ENCODE measurements at places on chromosomes 12 and 14.
A peak's percentile ranks its signal among the peaks of the same experiment; 100 is the strongest.

GRCh38 chr12:28374556-28374955 is 184.3 kb downstream of the CCDC91 start:
- DNase-seq: no peak

DNA sequence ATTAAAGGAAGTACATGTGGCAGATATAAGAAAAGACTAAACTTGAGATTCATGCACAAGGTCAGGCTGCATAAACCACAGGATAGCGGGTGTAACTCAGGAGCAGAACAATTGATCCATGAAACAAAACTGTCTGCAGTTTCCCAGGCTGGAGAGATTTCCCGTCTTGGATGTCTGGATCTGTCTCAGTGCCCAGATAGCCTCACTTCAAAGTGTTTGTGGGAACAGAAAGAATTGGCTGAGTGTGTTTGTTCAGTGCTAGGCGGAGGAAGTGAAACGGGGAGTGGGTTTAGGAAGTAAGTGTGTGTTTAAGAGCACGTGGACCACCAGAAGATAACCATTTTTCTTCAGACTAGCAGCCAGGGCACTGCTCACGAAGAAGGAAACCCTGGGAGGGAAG is 1.4 kb upstream of the RNASE10 start:
- DNase-seq: no peak

DNA sequence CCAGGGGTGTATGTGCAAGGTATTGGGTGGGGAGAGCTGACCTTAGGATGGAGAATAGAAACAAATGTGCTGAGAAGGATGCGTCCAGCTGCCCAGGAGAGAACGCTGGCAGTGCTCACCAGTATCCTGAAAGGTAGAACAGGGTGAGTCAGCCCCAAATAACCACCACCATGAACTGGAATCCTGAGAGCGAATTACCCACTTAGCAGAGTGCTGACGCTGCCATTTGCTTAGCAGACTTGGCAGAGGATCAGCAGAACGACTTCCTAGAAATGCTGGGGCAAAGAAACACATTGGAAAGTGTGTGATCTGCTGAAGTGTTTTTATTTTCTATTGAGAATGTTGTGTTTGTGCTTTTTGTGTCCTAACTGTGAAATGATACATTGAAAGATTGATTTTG is 213.6 kb downstream of the ADGRD1 start:
- DNase-seq: no peak

- no peak for DNase-seq
Measured at GRCh38 chr12:12683136-12683697, 12.8 kb downstream of the GPR19 start.

DNA sequence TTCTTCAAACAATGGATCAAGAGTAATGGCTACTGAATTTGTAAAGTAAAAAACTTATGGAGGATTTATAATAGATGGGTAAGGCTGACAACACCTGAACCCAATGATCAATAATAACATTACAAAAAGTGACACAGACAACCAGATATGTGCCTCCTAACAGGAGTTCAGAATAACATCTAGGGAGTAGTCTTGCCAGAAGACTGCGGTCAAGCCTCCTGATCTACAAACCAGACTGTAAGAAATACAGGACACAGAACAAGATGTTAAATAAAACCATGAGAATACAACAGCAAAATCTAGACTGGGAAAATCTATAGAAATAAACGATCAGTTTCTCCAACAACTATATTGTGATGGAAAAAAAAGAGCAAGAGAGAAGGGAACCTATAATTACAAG is 262.6 kb upstream of the TMTC1 start:
- DNase-seq: no peak

DNA sequence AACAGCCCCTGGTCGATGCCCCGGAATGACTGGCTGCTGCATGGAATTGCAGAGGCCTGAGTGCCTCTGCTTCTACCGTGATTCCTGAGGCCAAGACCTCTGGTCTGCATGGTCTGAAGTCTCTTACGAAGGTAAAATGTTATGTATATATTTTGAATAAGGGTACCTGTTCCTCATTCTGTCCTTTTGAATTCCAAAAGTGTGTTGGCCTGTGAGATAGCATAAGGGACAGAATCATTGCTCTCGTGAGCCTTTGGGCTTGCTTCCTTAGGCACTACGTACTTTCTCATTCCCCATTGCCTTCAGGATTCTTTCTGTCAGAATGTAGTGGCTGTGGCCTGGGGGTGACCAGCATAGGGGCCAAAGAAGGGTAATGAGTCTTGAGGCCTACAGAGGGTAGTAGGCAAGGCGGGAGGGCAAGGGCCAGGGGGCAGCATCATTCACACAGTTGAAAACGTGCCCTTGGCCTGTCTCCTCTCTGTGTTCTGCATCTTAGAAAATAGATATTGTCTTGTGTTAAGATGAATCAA is 19.5 kb downstream of the TRAF3 start:
- DNase-seq: no peak

GRCh38 chr12:93894391-93895088 is 217.4 kb downstream of the CRADD start:
- DNase-seq: no peak

DNA sequence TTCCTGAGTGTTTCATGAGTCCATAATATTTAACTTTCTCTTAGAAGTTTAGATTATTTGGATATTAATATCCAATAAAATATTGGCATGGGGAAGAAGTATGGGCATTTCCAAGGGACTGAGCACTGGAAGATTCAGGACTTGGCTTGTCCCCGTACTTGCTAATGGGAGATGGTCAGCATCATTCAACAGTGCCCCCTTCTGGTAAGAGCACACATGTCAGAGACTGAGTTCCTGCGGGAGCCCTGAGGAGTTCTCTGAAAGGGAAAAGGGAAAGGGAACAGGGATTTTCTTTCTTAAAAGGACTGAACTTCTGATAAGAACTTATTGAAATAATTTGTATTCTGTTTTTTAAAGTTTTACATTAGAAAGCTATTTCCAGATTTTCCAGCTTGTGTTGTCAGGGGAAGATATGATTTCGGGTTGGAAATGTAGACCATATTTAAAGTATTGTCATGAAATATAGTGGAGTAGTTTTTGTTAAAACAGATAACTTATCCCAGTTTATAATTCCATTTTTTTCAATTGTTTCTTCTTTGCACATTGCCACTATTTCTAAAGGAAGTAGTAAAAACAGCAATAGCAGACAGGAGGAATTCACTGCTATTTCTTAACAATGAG is 59.8 kb upstream of the C12orf71 start:
- DNase-seq: peak; percentile 24

DNA sequence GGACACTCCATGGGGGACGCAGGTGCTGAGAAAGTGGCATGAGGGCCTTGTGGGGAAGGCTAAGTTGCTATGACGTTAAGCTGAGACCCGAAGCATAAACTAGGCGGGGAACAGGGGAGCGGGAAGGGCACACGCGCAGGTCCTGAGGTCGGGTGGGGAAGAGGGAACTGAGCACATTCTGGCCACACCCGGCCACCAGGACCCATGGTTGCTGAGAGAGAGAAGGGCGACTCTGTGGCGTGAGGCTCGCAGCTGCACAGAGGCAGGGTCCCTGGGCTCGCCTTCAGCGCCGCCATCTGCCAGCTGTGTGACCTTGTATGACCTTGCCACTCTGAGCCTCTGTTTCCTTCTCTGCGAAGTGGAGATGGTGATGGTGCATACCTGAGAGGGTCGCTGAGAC is 182.5 kb downstream of the PHETA1 start:
- DNase-seq: no peak

DNA sequence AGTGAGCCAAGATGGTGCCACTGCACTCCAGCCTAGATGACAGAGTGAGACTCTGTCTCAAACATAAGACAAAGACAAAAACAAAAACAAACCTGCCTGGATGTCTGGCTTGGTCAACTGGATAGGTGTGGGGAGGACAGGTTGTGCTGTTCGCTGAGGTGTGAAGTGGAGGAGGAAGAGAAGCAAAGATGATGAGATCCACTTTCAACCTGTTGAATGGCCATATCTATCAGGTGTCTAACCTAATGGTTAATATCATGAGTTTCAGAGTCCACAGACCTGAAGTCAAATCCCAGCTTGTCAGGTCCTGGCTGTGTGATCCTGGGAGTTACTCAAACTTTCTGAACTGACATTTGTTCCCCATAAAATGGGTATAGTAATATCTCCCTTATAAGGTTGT is 9.7 kb upstream of the CCDC177 start:
- no peak for DNase-seq

GRCh38 chr14:98926146-98926545 is 345.9 kb downstream of the BCL11B start:
- peak; percentile 19 for DNase-seq

- DNase-seq: no peak
Measured at GRCh38 chr12:65536876-65537681, 258.6 kb downstream of the MSRB3 start.

DNA sequence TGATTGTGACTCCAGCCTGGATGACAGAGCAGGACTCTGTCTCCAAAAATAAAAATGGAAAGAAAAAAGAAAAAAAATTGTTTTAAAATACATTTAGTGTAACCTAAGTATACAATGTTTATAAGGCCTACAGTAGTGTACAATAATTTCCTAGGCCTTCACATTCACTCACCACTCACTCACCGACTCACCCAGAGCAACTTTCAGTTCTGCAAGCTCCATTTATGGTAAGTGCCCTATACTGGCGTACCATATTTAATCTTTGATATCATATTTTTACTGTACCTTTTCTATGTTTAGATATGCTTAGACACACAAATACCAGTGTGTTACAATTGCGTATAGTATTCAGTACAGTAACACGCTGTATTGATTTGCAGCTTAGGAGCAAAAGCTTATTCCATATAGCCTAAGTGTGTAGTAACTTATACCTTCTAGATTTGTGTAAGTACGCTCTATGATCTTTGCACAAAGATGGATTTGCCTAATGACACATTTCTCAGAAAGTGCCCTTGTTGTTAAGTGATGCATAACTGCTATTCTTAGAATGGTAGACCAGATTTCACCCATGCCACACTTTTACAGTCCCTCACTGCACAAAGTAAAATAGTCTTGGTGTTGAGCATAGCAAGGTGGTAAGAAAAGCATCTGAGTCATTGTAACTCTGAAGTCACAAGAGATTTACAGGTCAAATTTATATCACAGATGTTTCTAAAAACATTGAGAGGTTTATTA is 151.9 kb downstream of the LRRK2 start:
- no peak for DNase-seq

- no peak for DNase-seq
Measured at GRCh38 chr14:34782031-34782430, 67.6 kb upstream of the CFL2 start.

DNA sequence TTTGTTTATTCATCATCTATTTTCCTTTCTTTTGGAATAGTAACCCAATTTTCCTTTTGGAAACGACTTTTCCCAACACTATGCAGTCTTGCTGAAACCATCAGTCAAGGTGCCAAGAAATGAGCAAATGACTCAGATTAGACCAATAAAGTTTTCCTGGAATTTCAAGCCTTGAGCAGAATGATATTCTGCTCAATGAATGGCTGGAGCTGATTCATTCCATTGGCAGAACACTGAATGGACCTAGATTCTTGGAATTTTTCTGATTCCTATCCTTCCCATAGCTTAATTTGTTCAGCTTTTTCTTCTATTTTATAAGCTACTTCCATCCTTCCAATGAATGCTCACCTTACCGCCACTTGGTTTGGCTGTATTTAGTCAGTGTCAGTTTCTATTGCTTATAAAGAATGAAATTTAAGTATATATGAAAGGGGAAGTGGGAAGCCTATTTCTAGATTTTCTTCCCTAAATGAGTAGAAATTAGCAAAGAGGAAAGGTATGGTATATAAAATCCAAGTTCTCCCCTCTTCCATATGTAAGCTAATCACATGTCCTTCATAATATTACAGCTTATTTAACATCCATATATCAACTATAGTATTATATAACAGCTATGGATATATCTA is 89.0 kb downstream of the C14orf39 start:
- no peak for DNase-seq

DNA sequence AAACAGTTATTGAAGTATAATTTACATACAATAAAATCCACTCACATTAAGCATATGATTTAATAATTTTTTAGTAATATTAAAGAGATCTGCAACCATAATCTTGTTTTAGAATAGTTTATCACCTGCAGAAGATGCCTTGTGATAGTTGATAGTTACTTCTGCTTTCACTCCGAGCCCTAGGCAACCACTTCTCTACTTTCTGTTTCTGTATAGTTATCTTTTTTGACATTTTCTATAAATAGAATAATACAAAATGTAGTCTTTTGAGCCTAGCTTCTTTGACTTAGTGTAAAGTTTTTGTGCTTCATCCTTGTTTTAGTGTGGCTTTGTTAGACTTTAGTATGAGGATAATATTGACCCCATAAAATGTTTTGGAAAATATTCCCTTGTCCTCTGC is 111.0 kb downstream of the MNAT1 start:
- no peak for DNase-seq

GRCh38 chr12:59345406-59345805 is 250.4 kb upstream of the SLC16A7 start:
- DNase-seq: no peak

GRCh38 chr12:60501124-60501729 is 905.4 kb downstream of the SLC16A7 start:
- DNase-seq: no peak

DNA sequence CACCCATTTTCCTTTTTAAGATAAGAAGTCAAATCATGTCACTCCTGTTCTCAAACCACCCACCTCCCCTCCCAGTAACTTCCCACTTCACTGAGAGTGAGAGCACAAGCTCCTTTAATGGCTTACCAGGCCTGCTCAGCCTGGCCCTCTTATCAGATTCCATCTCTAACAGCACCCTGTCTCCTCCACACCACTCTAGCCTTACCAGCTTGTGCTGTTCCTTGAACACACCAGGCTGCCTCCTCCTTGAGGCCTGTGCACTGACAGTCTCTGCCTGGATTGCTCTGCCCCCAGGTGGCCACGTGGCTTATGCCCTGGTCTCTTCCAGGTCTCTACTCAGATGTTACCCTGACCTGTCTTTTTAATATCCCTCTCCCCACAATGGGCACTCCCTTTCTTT is 40.1 kb upstream of the EVL start:
- DNase-seq: peak; percentile 29

- no peak for DNase-seq
Measured at GRCh38 chr12:26740991-26741390, 92.0 kb downstream of the ITPR2 start.

DNA sequence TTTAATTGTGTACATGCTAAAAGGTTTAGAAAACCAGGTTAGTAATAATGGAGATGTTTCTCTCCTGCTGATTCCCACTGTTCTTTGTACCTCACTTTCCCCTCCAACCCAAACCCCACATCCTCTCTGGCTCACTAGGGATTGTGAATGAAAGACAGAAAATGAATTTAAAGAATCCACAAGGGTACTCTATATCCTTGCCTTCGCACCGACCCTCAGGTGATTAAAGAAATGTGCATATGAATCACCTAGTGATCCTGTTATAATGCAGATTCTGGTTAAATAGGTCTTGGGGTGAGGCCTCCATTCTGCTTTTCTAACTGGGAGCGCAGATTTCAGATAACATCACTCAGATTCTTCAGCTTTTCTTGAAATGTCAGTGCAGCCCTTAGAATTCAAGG is 84.3 kb upstream of the OTX2 start:
- DNase-seq: no peak

DNA sequence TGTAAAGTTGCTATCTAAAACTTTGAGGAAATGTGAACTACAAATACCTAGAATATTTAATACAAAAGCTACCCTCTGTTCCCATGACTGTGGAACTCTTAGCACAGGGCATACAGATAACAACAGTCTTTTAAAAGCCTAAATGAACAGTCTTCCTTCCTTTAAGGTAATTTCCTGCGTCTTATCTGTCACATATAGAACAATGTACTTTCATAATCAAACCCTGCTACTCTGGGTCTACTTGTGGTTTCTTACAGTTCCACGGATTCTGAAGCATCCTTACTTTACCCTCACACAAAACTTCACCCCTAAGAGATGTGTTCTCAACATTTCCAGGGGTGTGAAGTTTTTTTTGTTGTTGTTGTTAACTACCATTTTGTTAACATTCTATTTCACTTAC is 5.1 kb downstream of the PKP2 start:
- DNase-seq: no peak
